ENCODE measurements at places on chromosomes 3 and 15.
A peak's percentile ranks its signal among the peaks of the same experiment; 100 is the strongest.

- no peak for DNase-seq
These were observed 2.4 kb downstream of the IGF2BP2 start for GRCh38 chr3:185822221-185823000.

DNA sequence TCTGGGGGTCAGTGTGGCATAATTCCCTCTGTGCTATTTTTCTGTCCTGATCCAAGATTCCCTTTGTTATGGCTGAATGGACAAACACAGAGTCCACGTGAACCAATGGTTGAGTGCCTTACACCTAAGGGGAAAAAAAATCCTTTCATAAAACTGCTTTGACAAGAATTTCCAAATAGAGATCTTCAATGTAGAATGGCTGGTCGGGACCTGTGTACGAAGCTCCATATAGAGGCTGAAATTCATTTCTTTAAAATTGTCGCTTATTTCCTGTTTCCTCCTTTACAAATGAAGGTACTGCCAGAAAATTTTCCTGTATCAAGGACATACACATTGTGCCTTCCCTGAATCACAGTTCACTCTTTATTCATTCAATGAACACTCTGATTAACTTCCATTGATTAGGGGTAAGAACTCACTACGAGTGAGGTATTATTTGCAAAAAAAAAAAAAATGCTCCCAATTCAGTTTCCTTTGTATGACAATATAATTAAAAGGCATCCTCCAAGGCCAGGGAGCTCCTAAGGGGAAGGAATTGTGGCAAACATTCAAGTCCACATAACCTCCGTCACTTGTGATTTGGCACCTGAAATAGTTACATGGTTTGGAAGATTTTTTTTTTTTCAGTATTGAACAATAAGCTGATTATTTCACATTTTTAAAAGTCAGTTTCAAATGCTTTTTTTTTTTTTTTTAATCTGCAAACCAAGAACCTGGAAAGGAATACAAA, 293.8 kb downstream of the MEX3B start:
- DNase-seq: no peak

DNA sequence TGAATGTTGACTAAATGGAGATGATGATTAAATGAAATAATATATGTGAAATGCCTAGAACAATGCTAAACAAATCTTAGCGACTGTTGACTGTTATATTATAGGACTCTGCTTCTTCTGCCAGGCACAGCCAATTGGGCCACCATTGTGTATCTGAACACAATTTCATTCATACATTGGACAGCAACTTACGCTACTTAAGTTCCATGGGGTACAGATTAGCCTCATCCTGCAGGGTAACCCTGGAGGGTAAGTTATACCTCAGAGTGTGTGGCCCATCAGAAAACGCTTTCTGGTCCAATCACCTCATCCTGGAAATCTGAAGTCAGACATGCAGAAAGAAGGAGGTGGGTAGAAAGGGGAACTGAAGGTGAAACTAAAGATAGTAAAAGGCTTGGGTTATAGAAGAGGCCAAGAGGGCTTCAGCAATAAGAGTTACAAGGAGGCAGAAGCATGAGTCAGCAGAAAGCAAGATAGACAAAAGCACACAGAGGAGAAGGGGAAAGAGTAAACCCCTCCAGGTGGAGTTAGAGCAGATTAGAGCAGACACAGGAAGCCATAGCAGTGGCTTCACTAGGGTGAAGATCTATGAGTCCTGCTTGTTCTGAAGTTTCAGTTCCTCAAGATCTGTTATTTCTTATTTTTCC, 119.3 kb upstream of the SLC24A5 start:
- DNase-seq: no peak

- DNase-seq: no peak
These were observed 1.6 kb downstream of the STRA6 start for GRCh38 chr15:74200871-74201419.

GRCh38 chr3:132343018-132343612, 25.9 kb downstream of the ACP3 start:
- DNase-seq: peak; percentile 85

DNA sequence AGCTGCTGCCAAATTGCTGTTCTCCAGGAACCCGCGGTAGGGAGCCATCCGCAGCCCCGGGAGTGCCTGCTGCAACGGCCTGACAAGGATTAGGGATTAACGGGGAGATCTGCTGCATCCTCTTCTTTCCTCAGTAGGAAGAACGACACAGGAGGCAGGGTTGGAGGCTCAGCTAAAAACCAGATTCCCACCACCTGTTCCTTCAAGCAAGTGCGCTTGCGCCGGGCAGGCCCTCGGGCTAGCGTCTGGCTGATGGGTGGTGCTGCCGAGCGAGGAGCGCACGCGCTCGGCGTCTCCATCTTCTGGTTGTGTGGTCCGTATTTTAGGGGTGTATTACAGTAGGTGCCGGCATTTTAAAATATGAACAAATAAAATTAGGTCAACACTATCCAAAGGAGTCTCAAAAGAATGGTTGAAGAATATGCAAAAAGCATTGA, 25.4 kb upstream of the SLC25A26 start:
- DNase-seq: peak; percentile 89
